ENCODE measurements at places on chromosomes 11 and 22.

GRCh38 chr11:94154095-94154856 is 25.6 kb downstream of the PANX1 start:
- no peak for DNase-seq

DNA sequence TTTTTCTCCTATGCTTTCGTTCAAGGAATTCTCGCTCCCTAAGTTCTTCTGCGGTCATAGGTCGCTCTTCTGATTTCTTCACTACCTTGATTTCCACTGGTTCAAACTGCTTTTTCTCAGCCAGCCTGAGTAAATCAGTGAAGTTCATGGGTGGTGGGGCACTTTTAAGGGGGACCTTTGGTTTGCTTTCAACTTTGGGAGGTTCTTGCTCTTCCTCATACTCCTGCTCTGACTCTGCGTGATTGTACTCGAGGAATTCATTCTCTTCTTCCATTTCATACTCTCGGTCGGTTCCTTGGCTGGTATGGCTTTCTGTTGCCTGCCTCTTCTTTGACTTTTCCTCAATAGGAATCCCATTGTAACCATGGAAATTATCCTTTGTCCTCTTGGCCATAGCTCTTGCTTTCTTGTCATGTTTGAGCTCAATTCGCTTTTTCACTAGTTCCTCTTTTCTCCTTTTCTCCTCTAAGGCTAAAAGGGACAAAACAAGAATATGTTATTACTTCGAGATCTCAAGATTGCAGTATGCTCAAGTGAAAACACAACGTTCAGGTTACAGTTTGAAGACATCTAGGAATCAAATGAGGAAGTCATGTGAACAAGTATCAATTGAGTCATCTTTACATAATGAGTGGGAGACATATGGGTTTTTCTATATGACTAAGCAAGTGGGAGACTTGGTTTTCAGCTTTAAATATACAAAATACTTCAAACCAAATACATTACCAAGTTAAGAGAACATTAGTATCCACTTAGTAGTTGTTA is 16.2 kb downstream of the MISFA start:
- no peak for DNase-seq

GRCh38 chr11:72333661-72334060 is 89.7 kb upstream of the PHOX2A start:
- DNase-seq = peak; percentile 57

DNA sequence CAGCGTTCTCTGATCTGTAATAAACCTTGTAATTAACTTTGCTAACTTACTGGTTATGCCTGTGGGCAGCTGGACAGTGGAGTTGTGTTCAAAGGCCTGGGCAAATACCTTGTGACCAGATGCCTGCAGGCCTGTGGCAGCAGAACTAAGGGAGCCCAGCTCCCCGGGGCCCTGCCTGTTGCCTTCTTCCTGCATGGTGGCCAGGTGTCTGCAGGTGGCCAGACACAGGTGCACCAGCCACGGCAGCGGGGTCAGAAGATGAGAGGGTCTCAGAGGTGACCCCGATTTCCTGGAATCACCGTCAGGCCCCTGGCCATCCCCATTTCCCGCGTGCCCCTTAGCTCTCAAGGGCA is 127.2 kb downstream of the OSBP2 start:
- no peak for DNase-seq

DNA sequence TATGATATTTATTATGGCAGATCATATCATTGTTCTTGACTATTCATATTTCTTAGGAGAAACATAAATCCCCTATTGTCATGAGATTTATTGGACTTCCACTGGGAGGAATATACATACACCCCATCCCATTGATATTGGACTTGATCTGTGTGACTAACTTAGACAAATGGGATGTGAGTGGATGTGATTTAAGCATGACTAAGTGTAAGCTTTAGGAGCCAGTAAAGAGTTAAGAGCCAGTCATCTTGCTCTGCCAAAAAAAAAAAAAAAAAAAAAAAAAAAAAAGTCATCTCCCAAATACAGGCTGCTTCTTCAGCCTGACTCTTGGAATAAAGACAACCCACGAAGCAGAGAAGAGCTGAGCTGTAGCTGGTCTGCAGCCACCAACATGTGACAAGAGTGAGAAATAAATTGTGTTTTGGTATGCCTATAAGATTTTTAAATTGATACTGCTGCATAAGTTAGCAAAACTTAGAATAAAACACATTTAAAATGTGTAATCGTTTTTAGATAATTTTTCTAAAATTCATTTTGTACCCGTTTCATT is 595.0 kb upstream of the LRRC4C start:
- no peak for DNase-seq

- no peak for DNase-seq
These were observed 23.3 kb downstream of the NTM start for GRCh38 chr11:131393691-131394090.

GRCh38 chr11:85762226-85762625 is 48.7 kb downstream of the SYTL2 start:
- no peak for DNase-seq

DNA sequence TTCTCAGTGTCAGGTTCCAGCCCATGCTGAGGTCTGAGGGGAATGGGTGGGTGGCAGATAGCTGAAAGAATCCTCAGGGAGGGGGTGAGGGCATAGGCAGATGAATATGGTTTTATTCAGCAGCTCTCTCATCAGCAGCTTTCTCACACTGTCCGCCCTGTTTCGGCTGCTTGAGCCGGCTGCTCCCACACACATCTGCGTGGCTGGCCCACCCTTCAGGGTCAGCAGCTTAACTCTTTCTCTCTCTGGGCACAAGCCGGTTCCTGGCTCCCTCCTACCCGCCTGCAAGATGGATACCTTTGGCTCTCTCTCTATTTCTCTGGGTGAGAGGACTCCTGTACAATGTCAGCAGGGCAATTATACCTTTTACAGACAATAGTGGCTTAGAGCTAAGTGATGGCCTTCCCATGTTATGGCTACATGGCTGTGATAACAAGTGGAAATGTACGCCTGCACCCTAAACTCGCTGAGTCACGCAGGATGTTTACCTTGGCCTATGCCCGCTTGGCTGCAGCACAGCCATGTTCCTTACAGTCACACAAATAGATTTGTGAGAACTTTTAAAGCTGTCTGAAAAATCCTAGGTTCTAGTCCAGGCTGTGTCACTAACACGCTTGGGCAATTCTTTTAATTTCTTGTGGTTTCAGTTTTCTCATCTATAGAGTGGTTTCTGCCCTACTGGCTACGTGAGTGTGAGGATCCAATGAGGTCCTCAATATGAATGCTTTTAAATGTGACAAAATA is 4.1 kb downstream of the MMP20 start:
- no peak for DNase-seq

GRCh38 chr11:43557553-43558110 is 122.9 kb upstream of the HSD17B12 start:
- DNase-seq = no peak

- no peak for DNase-seq
These were observed 21.1 kb upstream of the ME3 start for GRCh38 chr11:86693518-86693917.

All from NCI-H2227 treated with DMSO at 0.1 percent for 48 hours (cell line).